ENCODE measurements at places on chromosomes 1 and 21.
A peak's percentile ranks its signal among the peaks of the same experiment; 100 is the strongest.

DNA sequence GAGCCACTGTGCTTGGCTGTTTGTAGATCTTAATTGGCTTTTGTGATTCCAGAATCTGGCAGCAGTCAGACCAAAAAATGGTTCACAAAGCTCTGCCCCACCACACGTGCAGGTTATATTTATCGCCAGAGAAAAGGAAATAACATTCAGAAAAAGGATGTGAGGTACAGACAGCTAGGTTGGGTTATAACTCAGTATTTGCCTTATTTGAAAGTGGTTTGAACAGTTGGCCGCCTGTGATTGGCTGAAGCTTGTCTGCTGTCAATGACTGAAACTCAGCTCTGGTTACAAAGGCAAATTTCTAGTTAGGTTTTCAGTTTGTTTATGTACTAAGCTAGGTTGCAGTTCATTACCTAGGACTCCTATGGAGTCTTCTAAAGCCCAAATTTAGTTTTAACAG is 9.6 kb downstream of the SH3BGR start:
- DNase-seq: no peak

GRCh38 chr1:115432061-115432460 is 94.0 kb upstream of the NGF start:
- no peak for DNase-seq

DNA sequence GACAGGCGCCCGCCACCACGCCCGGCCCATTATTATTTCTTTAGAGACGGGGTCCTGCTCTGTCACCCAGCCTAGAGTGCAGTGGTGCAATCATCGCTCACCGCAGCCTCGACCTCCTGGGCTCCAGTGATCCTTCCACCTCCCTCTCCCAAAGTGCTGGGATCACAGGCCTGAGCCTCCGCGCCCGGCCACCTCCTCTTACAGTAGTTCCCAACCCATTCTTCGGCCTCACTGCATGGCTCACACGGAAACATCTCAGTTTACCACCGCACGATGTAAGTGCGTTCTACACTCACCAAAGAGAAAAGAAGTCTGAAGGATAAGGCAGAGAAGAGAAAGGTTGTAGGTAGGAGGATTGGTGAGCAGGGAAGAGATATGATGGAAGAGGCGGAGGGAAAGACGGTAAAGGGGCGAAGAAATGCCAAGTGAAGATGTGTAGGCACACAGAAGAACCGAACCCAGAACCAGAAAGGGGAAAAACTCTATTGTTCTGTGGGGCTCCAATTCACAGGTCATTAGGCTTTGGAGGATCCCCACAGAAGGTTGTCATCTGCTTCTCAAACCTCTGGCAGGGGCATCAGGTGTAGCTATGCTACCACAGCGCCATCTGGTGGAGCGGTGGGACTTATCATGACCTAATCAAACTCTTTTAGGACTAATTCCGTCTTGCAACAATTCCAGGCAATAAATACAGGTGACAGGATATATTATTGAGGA is 504.2 kb downstream of the SMYD3 start:
- peak; percentile 60 for DNase-seq

DNA sequence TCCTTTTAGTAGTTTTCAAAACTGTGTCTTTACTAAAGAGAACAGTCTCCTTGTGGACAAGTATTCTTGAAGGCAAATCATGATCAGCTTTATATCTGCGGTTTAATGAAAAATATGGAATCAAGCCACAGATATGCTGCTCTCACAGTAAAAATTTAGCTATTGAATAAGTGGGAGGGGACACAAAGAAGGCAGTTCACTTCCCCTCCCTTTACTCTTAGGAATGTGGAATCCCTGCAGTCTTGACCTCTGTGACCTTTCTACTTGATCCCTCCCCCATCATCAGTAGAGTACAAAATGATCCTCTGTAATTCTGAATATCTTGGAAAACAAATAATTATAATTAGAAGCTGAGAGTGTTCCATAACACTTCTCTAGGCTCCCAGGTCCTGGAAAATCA is 136.7 kb upstream of the HOOK1 start:
- DNase-seq: no peak

DNA sequence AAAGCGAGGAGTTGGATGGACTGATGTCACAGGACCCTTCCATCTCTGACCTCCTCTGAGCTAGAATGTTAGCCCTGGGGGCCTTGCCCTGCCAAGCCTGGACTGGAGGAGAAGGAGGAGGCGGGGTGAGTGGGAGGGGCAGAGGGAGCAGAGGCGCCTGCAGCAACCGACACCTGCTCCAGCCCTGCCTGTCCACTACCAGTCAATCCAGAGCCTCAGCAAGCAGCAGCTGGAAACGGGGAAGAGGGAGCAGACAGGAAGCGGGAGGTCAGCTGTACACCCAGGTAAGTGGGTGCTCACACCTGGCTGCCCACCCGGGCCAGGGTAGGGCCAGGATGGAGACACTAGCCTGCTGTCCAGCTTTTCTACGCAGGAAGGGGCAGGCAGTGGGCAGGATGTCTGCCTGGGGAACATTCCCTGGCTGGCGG is at the start of gene IGFN1:
Gene IGFN1 (plus strand): TSS at position 201 of the 428 bp plus-strand sequence. CDS start 2,470 bp downstream, outside the sequence.
- no peak for DNase-seq

DNA sequence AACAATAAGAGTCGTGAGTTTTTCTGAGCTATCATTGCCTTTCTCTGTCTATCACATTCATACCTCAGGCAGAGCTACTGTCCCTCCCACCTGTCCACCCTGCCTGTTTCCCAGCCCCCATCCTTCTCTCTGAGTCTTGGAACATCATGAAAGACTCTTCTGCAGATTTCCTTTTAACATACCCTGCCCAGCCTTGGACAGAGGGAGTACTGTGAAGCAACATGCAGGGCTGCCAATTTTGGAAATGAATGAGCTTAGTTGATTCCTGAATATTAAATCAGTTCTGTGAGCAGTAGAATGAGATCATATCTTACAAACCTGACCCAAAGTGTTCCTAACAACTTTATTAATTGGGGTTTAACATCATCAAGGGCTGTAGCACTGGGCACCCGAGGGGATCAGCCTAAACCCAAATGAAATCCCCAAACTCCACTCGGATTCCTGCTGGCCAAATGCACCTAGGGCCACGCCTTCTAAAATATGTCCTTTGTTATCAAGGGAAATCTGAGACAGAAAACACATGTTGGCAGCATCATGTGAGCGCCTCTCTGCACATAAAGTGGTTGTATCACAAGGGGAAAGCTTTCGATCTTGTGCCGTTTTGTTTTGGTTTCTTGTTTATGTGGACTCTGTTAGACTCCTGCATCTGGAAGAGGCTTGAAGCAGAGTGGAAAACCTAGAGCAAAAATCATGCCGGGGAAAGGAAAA is 357.6 kb downstream of the KIF26B start:
- DNase-seq: no peak

GRCh38 chr1:207750631-207751305 is 1.1 kb upstream of the CD46 start:
- DNase-seq: no peak

DNA sequence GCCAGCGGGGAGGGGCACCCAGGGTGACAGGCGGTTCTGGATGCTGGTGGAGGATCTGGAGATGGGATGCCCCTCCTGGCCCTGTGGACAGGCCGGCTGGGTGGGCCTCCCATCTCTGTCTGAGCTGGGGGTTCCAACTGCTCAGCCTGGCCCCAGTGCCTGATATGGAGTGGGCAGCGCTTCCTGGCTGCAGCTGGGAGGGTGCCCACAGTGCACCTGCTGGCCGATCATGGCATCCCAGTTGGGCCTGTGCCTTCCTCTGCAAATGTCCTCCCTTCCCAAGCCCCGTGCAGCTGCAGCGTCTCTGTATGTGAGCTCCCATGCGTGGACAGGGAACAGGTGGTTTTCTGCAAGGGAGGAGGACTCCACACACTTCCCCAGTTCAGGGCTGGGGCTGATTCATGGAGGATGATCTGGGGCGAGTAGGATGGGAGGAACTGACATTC is 2.1 kb downstream of the PFKL start:
- DNase-seq: no peak

GRCh38 chr1:230204842-230205241 is 137.8 kb downstream of the GALNT2 start:
- DNase-seq: no peak

DNA sequence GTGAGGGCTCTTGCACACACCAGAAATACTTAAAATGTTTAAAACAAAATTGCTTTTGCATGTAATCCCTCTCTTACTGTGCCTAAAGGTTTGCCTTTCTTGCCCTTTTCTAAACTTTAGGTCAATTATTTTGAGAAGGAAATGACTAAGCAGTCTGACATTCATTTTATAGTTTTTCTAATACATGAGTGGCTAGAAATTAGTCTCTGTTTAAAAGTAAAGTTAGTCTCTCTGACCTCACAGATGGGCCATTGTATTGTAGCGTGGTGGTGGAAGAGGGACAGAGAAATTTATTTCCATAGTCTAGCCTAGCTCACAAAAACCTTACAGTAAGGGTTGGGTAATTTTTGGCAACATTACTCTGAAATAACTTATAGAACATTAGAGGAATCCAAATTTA is 3.6 kb upstream of the COL11A1 start:
- DNase-seq: no peak

DNA sequence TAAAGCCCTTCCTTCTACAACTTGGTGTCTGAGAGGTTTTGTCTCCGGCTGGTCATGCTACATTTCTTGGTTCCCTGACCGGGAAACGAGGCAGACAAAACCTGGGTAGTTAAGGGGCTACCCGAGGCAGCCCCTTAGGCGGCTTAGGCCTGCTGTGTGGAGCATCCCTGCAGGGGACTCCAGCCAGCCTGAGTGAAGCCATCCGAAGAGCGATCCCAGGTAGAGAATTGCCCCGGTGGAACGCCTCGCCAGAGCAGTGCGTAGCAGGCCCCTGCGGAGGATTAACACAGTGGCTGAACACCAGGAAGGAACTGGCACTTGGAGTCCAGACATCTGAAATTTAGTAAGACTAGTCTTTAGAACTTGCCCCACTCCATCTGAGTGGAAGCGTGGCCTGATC is 21.2 kb upstream of the MYOCOS start:
- DNase-seq: no peak

GRCh38 chr1:239478069-239478468 is 91.7 kb downstream of the CHRM3 start:
- DNase-seq: no peak

GRCh38 chr1:192263436-192263835 is 53.4 kb upstream of the RGS21 start:
- no peak for DNase-seq

GRCh38 chr1:112317140-112317539 is 78.9 kb upstream of the CTTNBP2NL start:
- no peak for DNase-seq

- no peak for DNase-seq
These were observed 70.7 kb downstream of the VWA5B1 start for GRCh38 chr1:20361401-20361800.

DNA sequence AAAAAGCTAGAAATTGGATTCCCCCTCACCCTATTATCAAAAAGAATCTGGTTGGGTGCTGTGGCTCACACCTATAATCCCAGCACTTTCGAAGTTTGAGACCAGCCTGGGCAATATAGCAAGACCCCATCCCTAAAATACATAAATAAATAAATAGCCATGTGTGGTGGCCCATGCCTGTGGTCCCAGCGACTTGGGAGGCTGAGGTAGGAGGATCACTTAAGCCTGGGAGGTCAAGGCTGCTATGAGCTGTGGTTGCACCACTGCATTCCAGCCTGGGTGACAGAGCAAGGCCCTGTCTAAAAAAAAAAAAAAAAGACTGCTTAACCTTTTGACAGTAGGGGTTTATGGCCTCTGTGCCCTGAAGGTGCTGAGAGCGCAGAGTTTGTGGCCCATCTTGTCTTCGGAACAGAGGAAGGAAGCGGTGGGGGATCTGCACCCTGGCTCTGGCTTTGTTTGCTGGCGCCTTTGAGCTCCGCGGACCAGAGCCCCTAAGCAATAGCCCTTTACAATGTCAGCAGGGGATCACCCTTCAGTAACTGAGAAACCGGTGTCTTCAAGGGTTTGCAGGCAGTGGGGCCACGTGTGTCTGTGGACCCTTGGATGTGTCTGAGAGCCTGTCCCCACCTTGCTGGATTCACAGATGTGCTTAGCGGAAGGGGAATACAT is 22.1 kb downstream of the SLC2A7 start:
- DNase-seq: no peak

- DNase-seq: no peak
These were observed 64.6 kb upstream of the BCAR3 start for GRCh38 chr1:93746021-93746812.

DNA sequence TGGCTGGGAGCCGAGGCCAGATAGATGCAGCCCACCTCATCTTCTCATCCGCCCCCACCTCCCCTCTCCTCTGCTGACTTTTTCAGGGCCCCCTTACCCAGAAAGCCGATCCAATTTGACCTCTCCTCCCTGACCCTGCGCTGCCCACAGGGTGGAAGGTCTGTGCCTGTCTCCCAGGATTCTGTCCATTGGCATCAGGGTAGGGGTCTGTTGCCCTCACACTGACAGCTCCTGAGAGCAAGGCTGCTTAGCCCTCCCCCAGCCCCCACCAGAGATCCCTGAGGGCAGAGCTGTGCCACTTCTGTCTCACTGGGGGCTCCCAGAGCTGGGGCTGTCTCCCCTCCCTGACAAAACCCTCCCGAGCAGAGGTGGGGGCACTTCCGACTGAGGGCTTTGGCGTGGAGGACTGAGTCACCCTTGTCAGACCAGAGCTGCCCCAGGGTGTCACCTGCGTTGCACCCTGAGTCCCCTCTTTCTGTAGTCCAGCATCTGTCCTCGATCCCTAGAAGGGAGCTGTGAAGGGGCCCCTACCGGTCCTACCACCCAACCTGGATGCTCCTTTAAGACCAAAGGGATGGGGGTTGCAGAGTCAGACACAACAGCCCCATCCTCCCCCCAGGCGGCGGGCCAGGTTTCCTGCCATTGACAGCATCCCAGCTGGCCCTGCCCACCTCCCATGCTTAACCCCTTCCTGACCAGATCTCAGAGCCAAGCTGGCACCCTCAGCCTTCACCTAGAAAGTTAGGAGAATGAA is 2.4 kb upstream of the FAM110D start:
- peak; percentile 22 for DNase-seq

GRCh38 chr1:167438171-167439138 is 79.9 kb downstream of the CD247 start:
- DNase-seq: no peak

DNA sequence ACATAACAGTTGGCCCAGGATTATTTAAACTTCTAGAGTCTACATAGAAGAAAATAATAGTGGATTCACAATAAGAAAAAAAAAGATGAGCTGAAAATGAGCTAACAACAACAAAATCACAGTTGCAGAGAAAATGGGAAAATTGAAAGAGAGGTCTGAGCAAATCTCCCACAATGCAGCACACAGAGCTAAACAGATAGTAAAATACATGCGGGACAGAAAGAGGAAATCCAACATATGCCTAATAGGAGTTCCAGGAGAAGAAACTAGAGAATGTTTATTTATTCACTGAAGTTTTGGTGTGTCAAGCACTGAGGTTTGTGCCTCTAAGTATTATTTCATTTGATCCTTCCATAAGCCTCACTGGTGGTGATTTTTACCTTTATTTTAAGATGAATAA is 45.5 kb upstream of the CACHD1 start:
- no peak for DNase-seq

DNA sequence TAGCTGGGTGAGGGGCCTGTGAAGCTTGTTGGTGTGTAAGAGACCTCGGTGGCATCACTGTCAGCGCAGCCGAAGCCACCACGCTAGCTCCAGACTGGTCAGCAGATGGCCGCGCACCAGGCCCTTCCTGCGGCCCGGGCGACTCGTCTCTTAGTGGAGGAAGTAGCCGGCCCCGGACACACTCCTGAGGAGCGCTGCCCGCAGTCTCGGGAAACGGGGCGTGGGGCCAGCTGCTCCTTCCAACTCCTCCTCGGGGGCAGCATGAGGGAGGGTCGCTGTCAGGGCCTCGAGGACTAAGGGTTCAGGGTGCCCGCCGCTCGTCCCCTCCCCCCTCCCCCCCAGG is 20.4 kb downstream of the H3-3A start:
- peak; percentile 69 for DNase-seq

GRCh38 chr1:1858382-1859086 is 32.4 kb downstream of the GNB1 start:
- DNase-seq: peak; percentile 70

All from HEK293T (cell line).